Frontal cortex (tissue), 4 donors: ENCODE measurements at places on chromosomes 12 and 14.

- no peak for DNase-seq
Measured at GRCh38 chr12:108328420-108328819, 10.7 kb downstream of the CMKLR1 start.

DNA sequence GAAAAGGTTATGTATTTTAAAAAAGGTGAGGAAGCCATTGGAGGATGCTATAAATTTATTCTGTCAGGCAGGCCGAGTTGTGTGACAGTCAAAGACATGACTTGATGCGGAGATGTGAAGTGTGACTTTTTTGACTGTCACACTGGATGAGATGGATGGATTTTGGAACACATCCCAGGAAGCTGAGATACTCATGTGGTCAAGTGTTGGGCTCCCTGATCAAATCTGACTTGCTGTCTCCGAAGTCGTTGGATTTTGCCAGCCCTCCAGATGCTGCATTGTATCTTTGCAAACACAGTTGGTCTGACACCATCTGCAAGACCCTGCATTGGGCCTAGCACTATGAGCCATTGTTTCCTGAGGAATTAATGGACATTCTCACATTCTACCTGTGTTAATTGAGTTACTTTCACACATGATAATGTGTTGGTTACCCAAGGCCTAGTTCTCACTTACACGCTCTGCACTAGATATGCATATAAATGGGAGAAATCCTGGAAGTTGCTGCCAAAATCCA, 204.0 kb upstream of the PRKD1 start:
- DNase-seq, result no peak

DNA sequence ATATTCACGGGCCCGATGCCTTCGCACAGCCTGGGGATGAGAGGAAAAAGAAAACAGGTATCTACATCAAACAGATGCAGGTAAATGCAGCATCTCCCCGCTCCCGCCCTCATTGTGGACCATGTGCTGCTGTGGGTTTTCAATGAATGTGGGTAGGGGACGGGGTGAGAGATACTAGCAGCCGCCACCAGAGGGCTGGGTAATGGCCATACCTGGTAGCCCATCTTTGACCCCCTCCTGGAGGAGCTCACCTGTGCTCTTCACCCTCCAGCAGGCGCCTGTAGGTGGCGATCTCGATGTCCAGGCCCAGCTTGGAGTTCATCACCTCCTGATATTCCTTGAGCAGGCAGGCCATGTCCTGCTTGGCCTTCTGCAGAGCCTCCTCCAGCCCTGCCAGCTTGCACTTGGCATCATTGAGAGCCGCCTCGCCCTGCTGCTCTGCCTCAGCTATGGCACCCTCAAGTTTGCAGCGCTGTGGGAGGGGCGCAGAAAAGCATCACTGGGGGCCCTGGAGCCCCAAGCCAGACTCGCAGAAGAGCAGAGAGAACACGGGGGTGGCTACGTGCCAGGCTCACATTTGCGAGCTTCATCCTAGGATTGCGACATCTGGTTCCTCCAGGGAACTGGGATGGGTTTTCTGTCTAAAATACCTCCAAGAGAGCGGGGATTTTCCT, 10.2 kb downstream of the KRT82 start:
- no peak for DNase-seq

- no peak for DNase-seq
Measured at GRCh38 chr12:754473-754820, 2.1 kb downstream of the WNK1 start.

DNA sequence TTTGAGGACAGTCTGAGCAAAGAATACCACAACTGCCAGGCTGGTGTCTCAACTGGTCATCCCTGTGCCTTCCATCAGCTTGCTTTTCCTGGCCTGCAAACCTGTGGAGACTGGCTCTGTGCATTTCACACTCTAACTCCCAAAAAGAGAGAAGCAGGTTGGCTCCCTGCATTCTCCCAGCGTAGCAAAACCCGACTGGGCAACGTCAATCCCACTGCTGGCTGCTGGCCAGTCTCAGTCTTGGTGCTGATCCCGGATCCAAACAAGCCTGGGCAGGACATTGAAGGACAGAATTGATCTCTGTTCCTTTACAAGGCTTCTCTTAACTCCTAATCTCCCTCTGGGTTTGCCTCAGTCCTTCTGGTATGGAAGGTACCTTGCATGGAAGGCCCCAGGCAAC, 65.4 kb downstream of the FZD10 start:
- no peak for DNase-seq

- peak; percentile 63 for DNase-seq
Measured at GRCh38 chr12:75329918-75330826, at the start of gene CAPS2. TSS of gene CAPS2 (minus strand) at chr12:75330324. CDS start at chr12:75326498, 3,826 bp downstream.

- DNase-seq, result no peak
Measured at GRCh38 chr12:46158501-46158900, 110.3 kb downstream of the SLC38A1 start.

DNA sequence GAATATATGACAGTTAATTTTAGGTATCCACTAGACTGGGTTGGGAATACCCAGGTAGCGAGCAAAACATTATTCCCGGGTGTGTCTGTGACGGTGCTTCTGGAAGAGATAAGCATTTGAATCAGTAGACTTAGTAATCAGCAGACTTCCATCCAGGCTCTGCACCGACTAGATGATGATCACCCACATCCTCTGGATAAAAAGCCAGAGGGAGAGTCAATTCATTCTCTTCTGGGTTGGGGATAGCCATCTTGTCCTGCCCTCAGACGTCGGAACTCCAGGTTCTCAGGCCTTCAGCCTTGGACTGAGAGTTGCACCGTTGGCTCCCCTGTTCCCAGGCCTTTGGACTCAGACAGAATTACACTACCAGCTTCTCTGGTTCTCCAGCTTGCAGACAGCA, 168.0 kb downstream of the PHLDA1 start:
- no peak for DNase-seq

DNA sequence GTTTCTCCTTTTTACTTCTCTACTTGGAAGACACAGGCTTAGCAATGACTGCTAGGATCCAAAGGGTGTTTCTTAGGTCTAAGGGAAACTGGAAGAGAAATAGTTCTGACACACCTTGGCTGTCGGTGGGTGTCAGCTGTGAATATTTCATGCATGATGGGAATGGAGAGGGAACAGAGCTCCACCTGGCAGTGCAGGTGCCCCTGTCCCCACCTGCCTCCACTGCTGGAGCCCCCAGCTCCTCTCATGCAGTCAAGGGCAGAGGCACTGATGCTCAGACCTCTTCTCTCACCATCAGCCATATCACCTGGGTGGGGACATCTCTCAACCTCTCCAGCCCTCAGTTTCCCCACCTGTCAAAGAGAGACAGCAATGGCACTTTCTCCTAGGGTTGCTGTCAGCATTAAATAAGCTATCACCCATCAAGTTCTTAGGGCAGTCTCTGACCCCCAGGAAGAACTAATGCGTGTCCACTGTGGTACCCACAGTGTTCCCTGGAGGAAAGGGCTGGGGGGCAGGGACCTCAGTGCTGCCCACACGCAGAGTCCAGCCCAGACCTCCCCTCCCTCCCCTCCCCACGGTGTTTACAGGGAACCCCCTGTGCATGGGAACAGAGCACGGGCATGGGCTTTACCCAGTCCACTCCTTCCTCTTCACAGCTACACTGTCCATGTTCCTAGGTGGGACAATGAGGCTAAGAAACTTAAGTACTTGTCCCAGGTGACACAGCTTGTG, 69.1 kb downstream of the C14orf132 start:
- no peak for DNase-seq

DNA sequence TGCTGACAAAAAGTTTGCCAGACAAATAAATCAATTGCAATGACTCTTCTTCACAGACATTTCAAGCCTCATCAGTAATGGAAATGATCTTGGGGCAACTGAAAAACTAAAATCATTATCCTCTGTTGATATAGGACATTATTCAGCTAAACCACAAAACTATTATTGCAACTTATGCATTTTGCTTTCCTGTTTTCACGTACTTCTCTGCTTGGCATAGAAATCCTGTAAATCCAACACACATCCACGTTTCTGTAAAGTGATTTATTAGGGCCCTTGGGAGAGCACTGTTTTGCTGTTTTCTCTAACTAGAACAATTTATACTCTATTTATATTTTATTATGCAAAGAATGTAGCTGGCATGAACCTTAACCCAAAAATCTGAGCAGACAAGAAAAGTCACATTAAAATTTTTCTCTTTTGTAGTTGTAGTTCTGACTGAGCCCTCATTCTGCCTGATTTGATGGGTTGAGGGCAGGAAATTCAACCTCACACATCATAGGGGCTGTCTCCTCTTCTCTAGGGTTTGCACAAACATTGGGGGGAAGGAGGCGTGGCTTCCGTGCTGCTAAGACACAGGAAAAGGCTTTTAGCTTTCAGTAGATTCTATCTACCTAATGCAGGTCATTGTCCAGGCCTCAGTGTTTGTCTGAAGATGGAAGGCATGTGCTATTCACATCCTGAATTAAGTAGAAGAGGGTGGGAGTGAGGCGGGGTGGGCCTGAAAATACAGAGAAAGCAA, 11.5 kb upstream of the NUP107 start:
- no peak for DNase-seq

GRCh38 chr14:32492457-32492856, 163.4 kb downstream of the AKAP6 start:
- DNase-seq, result no peak

GRCh38 chr14:85479771-85480170, 50.2 kb upstream of the FLRT2 start:
- no peak for DNase-seq

DNA sequence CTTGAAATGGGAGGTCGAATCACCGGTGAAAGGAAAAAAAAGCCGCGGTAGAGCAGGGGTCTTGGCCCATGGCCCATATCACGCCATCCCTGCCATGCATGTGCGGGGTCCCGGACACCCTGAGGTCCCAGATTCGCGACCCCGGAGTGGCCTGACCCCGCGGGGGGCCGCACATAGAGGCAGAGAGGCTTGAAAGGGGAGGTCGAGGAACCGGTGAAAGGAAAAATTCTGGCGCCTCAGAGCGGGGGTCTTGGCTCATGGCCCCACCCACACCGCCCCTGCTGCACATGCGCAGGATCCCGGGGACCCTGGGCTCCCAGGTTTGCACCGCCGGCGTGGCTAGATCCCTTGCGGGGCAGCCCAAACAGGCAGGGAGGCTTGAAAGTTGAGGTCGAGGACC, 319.8 kb downstream of the ALG10 start:
- peak; percentile 2 for DNase-seq

- DNase-seq, result no peak
Measured at GRCh38 chr12:13099066-13099843, 4.2 kb downstream of the GSG1 start.

- DNase-seq, result no peak
Measured at GRCh38 chr12:169528-170370, 44.2 kb downstream of the SLC6A12 start.

GRCh38 chr12:49669796-49670195, 37.4 kb downstream of the FMNL3 start:
- no peak for DNase-seq

GRCh38 chr12:69585189-69586062, at the start of gene CCT2:
TSS of gene CCT2 (plus strand) at chr12:69585459. CDS start at chr12:69585522, 63 bp downstream.
- DNase-seq, result peak; percentile 85

DNA sequence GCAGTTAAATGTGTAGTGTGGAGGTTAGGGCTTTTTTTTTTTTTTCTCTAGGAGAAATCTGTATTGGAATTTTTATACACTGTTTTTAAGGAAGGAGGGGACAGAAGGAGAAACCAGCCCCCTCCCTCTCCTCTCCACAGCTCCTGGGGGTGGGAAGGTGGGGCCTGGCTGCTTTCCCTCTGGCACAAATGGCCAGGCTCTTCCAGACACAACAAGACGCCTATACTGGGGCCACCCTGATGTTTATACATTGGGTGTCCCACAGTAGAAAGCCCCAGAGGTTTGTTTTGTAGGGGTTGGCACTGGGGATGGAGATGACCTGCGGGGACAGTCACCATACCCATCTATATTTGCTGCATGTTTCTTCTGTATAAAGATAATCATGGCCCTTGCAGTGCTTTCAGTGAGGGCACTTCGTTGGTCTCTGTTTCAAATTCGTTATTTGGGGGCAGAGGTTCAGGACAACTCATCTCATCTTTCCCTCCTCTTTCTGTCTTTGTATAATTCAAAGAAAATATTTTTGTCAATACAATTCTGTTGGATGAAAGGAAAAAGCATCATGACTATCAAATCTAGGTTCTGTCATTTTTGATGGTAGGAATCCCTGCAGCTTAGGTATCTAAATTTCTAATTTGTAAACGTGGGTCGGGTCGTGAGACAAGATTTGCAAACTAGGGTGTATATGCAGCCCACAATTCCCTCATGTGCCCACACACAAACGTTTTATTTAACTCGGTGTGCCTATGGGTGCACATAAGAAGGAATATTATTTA, 2.3 kb upstream of the HOTAIR start:
- no peak for DNase-seq

GRCh38 chr14:89351221-89351515, 65.9 kb downstream of the FOXN3 start:
- DNase-seq, result no peak

GRCh38 chr14:26694521-26694920, 96.7 kb upstream of the NOVA1 start:
- DNase-seq, result no peak

DNA sequence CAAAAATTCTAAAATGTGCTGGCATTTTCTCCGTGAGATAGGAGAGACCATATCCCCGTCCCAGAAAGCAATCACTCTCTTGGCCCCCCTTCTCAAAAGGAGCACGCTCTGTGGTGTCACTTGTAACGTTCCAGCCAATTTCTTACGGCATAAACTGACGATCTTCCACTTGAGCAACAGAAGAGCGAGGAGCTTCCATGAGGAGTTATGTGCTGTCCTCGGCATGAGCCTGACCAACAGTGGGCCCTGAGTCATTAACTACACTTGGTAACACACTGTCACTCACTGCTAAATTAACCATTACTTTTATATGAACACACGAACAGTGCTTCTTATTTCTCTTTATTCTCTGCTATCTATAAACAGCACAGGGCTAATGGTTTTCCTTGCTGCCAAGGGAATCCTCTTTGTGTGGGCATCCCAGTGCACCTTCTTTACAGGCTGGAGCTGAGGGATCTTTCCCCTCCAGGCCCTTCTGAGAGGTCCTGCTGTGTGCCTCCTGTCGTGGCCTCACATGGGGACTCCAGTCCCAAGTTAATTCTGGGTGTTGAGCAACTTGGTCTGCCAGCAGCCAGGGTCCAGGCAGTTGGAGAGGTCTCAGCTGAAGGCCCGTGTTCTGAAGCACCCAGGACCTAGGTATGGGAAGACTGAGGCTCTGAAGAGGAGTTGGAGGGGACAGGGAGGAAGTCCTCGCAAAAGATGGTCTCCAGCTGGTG, 9.4 kb downstream of the SLC6A13 start:
- no peak for DNase-seq

DNA sequence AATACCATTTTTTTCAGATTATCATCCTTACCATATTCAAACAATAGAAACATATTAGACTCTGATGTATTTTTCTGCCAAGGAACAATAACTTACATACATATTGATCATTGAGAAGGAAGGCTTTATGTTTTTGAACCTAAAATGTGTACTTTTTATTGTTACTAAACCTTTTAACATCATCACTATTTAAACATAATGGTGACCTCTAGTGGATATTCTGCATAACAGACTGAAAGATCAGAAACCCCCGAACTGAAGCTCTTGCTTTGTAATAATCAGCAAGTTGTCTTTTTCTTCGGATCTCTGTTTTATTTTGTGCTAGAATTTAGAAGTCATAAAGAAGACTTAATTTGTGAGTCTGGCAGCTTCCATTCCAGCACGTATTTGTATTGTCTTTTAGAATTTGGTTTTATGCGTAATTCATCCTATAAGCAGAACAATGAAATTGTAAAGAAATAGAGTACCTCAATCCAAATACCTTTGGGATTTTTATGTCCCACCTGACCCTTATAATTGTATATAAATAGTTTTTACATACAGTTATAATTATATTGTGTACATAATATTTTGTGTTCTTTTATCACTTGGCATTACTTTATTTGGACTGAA, 125.9 kb upstream of the ATF1 start:
- no peak for DNase-seq
